Activated B cell treated with CpG ODN at 0.5 μM for 24 hours (primary cell): ENCODE measurements at places on chromosomes 1 and 21. TPM values are rescaled to one million over a fixed set of nuclear protein-coding genes. Genes with fewer than 3 reads are reported as not detected.

DNA sequence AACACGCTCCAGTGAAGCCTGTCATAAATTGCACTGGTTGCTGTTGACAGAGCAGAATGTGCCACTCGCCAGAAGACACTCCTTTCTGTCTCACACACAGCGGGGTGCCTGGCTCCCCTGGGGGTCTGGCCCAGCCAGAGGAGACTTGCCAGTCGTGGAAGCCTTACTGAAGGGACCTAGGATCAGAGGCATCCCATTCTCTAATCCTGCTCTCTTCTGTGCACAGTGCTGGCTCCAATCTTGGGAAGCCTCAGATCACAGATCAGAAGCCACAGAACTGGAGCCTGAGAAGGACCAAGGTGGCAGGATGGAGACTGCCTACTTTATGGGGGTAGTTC is 1.4 kb downstream of the SLC9A1 start:
- H3K27me3 ChIP-seq = no peaks in the 10 kb centered on the region
- H3K4me1 ChIP-seq = peaks cover 60% of the 10 kb centered on the region
- H3K36me3 ChIP-seq = peaks cover 8% of the 10 kb centered on the region
- peak overlapping the region; percentile 71 for H3K27ac ChIP-seq
- H3K4me3 ChIP-seq = peak overlapping the region; percentile 86
- no peak for DNase-seq

GRCh38 chr1:201949491-201949890 is 3.1 kb upstream of the LMOD1 start:
- no peak overlapping the region for H3K4me3 ChIP-seq
- no peaks in the 10 kb centered on the region for H3K36me3 ChIP-seq
- H3K4me1 ChIP-seq = peaks cover 15% of the 10 kb centered on the region
- H3K27ac ChIP-seq = no peak overlapping the region
- no peak for DNase-seq
- H3K27me3 ChIP-seq = peaks cover 32% of the 10 kb centered on the region

- H3K36me3 ChIP-seq = no peaks in the 10 kb centered on the region
- H3K27me3 ChIP-seq = peaks cover 5% of the 10 kb centered on the region
- no peak for DNase-seq
- no peak overlapping the region for H3K27ac ChIP-seq
- H3K4me1 ChIP-seq = no peaks in the 10 kb centered on the region
Observed at GRCh38 chr1:229786974-229787610, 161.0 kb downstream of the URB2 start.

GRCh38 chr1:58155418-58156123 is 391.0 kb downstream of the OMA1 start:
- H3K36me3 ChIP-seq = no peaks in the 10 kb centered on the region
- DNase-seq = no peak

DNA sequence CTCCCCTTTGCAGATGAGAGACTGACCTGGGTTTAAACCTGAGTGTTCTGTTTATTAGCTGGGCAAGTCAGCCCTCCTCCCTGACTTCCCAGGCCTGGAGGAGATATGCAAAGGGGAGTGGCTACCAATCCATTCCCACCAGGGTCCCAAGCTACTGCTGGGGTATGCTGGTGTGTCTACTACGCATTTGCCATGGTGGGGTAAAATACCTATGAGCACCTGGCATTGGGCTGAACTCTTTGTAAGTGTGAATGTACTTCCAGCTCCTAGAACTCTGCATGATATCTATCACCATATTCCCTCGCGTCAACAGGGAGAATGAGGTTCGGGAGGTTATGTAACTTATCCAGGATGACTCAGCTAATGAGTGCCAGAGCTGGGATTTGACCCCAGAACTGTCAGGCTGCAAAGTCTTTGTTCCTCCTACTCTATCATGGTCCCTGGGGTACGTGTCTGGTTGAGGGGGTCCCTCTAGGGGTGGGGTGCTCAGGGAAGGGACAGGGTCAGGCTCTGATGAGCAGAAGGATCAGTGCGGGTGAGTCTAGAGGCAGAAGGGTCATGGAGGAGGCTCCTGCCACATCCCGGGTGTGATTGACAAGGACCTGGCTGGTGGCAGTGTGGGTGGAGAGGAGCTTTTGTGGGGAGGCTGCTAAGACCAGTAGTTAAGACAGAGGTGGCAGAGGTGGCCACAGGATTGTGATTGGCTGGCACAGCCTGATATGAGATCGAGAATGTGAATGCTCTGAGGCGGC is 16.7 kb downstream of the AMPD2 start:
- no peak overlapping the region for H3K27ac ChIP-seq
- H3K36me3 ChIP-seq = peaks cover 9% of the 10 kb centered on the region
- no peak for DNase-seq
- H3K4me3 ChIP-seq = no peak overlapping the region
- H3K27me3 ChIP-seq = no peaks in the 10 kb centered on the region

The SLC9C2 gene
- total RNA-seq = not detected in 2 replicates

The BTG3 gene
- 10.9 and 17.1 TPM in 2 replicates for total RNA-seq

The SUSD4 gene
- total RNA-seq = not detected in 2 replicates
